ENCODE measurements at places on chromosomes 1 and 21. TPM values are rescaled to one million over a fixed set of nuclear protein-coding genes. Genes with fewer than 3 reads are reported as not detected.
A peak's percentile ranks its signal among the peaks of the same experiment; 100 is the strongest.

TMEM269 gene
- polyA plus RNA-seq: 0.14 TPM

SH2D1B gene
- polyA plus RNA-seq: 0.03 TPM

FCRLB gene
- polyA plus RNA-seq: 2.2 TPM

ACOT11 gene
- 2.7 TPM for polyA plus RNA-seq

AMY1A gene
- polyA plus RNA-seq: not detected

CRB1 gene
- polyA plus RNA-seq: not detected

GPR37L1 gene
- not detected for polyA plus RNA-seq

EFHD2 gene
- 72.7 TPM for polyA plus RNA-seq

SMCP gene
- polyA plus RNA-seq: not detected

BMP8B gene
- polyA plus RNA-seq: 0.03 TPM

DNA sequence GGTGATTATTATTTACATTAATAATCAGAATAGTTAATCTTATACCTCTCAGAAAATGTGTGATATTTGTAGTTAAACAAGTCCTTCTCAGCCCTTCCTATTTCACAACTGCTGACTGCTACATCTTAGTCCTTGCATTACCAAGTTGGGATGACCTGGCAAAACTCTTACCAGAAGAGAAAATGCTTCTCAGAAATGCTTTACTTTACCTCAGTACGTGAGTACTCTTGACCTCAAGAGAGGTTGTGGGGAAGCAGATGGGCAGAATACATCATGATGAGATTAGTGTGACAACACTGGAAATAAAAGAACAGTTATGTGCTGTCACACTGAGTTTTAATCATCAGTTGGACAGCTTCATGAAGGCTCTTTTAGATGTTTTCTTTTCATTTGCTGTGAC lies 16.2 kb downstream of the CFAP126 start:
- DNase-seq: peak; percentile 4

DNA sequence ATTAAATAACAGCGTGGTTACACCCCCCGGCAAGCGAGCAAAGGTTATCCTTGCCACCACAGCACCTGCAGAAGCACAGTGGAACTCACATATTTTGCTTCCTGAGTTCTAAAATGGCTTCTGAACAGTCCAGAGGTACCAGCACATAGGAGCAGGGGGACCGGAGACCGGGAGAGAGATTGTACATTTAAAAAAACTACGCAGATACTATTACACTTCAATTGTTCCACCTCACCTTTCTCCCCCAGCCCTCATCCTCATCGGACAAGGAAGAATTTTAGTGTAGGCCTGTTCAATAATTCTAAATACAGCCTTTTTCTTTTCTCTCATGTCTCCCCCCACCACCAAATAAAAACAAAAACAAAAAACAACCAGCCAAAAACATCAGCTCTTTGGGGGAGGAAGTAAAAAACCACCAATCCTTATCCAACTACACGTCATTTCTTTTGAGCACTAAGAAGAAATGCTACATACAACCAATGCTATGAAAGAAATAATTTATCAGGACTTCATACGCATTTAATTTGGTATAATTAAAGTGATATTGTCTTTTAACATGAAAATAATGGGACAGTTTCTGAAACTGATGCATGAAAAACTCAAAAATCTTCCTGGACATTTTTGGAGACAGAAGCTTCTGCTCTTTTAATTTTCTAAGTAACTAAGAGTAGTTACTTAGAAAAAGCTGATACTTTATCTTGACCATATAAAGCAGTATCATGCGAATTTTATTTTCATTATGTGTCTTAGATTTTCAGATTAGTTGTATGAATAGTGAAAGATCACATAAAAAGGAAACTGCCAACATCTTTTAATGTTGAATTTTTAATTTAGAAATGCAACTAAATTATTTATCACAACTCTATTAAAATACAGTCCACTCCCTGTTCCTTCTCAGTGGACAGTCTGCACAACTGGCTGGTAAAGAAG lies 9.1 kb downstream of the CDKN2C start:
- DNase-seq: no peak

- DNase-seq: no peak
These were observed 21.1 kb downstream of the TMEM51 start for GRCh38 chr1:15174615-15174983.

GRCh38 chr21:37710546-37711285 lies 205.5 kb downstream of the KCNJ6 start:
- peak; percentile 68 for DNase-seq

DNA sequence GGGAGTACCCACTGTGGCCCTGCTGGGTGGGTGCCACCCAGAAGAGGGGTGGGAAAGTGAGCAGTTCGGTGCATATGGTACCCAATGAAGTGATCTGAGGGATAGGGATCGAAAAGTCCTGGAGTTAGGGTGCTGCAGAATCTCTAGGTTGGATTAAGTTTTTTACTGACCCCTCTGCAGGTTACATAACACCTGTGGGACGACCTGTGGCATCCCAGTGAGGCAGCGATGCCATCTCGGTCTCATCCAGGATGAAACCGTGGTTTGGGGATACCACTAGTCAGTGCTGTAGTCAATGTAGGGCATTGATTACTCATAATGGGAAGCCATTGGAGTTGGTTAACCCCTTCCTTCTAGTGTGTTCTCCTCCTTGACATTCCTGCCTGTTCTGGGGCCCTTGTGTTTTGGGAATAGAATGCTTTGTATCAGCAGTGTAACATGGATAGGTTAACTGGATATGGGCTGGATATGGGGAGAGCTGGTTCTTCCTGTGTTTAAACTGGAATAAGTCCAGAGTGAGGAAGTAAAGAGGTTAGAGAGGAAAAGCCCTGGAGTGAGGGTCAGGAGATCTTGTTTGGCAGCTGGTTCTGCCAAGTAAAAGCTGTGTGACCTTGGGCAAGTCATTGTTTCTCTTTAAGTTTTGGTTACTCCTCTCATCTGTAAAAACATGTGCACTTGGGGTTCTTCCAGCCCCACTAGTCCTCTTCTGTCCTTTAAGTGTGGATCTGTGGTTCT lies 42.8 kb upstream of the ATF3 start:
- DNase-seq: no peak

DNA sequence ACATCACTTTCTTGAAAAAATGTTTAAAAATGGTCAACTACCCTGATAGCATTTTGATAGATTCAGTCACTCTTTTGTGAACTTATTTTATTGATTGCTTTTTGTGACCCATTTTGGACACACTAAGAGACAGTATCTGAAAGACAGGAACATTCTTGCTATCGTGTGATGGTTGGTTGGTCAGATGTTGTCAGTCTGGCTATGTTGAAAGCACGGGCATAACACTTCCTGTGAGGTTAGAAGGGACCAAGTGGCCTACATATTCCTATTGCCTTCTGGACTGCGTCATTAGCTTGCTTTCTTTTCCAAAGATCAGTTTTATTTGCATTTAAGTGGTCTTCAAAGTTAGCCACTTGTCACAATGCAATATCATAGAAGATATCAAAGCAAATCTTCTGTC lies 1.4 kb downstream of the OR2T6 start:
- DNase-seq: no peak

DNA sequence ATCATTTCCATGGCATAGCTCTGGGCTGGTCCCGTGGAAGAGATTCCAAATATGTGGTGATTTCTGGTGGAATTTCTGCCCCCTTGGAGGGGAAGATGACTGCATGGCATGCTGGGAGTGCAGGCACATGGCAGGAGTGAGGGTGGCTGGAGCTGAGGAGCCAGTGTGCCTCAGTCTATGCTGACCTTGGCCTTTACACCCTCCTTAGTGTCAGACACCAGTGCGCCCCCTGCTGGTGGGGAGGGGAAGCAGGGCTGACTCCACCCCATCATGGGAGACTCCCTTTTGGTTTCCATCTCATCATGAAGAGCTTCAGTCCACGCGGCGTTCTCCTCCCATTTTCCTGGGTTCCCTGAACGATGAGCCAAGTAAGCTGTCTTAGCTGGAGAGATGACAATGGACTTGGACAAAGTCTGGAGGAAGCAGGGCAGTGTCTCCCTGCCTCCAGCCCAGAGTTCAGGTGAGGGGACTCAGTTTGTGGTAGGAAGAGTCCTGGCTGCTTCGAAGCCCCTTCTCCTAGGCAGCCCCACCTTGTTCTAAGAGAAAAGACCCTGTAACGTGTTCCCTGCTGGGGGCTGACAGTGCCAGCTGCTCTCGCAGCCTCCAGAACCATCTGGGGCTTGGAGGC lies 10.3 kb downstream of the ALX3 start:
- no peak for DNase-seq

DNA sequence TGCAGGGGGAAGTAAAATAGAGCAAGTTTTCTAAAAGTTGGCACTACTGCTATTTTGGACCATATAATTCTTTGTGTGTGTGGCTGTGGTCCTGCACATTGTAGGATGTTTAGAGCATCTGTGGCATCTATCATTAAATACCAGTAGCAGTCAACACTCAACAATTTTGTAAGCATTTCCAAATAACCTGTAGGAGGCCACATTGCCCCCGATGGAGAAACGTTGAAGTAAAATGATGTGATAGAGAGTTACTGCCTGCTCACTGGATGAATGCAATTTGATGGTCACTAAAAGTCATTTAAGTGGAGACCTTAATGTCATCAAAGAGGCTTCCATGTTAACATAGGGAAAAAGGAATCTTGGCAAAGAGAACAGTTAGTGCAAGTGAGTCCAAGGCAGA lies 560.8 kb downstream of the NEGR1 start:
- DNase-seq: no peak

GRCh38 chr1:113389953-113390834 lies at the start of gene MAGI3:
MAGI3 (plus strand) TSS chr1:113390515; CDS start chr1:113391034, 519 bp downstream.
- DNase-seq: peak; percentile 98

GRCh38 chr1:160354388-160354985 lies 11.3 kb downstream of the NCSTN start:
- peak; percentile 18 for DNase-seq

GRCh38 chr1:154775621-154776605 lies 94.2 kb downstream of the KCNN3 start:
- no peak for DNase-seq

GRCh38 chr1:114510274-114511031 lies 550 bp downstream of the TRIM33 start:
- DNase-seq: peak; percentile 30

DNA sequence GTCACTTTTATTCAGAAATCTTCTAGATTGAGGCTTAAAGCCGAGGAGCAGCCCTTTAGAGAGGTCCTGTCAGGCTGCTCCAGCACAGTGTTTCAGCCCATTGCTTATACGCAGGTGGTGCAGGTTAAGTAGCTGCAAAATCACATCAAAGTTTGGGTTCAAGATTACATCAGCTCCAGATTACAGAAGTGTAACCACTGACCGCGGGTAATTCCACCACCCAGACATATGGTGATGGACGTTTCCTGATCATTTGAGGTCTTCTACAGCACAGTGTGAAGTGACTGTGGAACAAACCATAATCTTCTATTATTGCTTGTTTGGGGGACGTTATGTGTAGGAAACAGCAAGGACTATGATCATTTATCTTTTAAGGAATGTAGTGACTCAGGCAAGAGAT lies 11.8 kb downstream of the C1orf115 start:
- no peak for DNase-seq

GRCh38 chr1:46134660-46135331 lies 2.4 kb upstream of the PIK3R3 start:
- DNase-seq: peak; percentile 95

DNA sequence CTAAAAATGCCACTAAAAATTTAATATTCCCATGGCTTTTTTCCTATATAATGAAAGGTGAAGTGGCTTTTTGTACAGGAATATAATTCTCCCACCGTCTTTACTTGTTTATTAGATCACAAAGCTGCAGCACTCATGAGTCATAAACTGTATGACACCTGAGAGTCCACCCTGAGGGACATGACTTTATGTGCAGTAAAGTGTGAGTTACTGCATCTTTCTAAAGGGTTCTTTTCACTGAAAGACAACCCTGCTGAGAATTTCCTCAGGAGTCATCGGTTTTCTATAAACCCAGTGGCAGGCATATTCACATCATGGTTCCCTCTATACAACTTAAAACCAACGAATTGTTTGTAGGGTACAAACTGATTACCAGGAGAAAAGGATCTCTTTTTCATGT lies 77.4 kb downstream of the APP start:
- peak; percentile 65 for DNase-seq

DNA sequence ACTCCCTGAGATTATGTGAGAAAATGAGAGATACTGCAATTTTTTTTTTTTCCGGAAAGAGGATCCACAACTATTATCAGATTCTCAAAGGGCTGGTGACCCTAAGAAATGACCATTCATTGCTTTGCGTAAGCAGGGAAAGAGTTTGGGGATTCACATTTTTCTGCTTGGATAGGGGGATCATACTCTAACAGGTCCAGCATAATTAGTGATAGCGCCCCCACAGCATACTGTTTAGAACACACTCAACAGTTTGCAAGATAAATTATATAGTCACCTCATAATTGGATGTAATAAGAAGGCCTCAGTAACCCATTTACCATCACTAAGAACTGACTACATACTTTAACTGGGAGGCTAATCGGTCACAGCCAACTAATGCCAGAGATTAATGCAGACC lies 1.9 kb downstream of the CCT3 start:
- DNase-seq: no peak

- no peak for DNase-seq
These were observed 4.5 kb upstream of the GADD45A start for GRCh38 chr1:67680486-67680885.

DNA sequence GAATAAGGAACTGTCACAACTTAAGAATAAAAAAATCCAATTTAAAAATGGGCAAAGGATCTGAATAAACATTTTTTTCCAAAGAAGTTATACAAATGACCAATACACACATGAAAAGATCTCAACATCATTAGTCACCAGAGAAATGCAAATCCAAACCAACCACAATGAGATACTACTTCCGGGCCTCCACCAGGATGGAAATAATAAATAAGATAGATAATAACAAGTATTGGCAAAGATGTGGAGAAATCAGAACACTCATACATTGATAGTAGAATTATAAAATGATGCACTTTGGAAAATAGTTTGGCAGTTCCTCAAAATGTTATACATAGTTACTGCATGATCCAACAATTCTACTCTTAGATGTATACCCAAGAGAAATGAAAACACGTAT lies 18.7 kb downstream of the ZSWIM5 start:
- peak; percentile 8 for DNase-seq

- no peak for DNase-seq
These were observed 14.5 kb downstream of the GLUL start for GRCh38 chr1:182376936-182377574.

GRCh38 chr1:74247881-74248528 lies 12.8 kb downstream of the TNNI3K start:
- DNase-seq: no peak

DNA sequence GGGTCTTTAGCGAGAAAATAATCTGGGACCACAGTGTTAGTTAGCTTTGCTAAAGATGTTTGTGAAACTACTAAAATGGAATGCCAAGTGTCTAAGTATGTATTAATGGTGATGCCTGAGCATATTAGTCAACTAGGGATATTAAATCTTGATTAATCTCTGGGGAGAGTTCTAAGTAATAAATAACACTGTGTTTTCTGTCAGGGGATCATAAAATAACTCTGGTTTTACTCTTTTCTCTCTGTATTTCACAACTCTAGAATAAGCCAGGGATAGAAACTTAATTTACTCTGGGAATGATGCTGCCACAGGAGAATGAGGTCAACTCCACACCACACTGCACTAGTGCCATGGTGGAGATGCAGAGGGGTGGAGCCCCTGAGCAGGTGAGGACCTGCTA lies 399.2 kb downstream of the PTBP2 start:
- no peak for DNase-seq

Data from IMR-90 (cell line).